ENCODE measurements at places on chromosomes 11 and 22.

GRCh38 chr11:1043563-1044096 is 7.1 kb upstream of the MUC6 start:
- ATAC-seq, result no peak

DNA sequence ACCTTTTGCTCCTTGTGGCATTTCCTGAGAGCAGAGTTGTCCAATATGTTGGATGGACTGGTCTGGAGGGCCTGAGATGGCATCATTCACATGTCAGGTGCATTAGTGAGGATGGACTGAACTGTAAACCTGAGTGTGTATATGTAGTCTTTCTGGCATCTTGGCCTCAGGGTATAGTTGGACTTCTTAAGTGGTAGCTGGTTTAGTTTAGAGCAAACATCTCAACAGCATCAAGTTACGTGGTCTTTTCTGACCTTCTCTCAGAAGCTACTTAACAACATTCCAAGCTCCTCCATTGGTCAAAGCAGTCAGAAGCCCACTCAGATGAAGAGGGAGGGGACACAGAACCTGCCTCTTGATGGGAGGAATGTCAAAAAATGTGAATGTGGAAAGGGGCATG is 829.9 kb downstream of the METTL15 start:
- no peak for ATAC-seq

DNA sequence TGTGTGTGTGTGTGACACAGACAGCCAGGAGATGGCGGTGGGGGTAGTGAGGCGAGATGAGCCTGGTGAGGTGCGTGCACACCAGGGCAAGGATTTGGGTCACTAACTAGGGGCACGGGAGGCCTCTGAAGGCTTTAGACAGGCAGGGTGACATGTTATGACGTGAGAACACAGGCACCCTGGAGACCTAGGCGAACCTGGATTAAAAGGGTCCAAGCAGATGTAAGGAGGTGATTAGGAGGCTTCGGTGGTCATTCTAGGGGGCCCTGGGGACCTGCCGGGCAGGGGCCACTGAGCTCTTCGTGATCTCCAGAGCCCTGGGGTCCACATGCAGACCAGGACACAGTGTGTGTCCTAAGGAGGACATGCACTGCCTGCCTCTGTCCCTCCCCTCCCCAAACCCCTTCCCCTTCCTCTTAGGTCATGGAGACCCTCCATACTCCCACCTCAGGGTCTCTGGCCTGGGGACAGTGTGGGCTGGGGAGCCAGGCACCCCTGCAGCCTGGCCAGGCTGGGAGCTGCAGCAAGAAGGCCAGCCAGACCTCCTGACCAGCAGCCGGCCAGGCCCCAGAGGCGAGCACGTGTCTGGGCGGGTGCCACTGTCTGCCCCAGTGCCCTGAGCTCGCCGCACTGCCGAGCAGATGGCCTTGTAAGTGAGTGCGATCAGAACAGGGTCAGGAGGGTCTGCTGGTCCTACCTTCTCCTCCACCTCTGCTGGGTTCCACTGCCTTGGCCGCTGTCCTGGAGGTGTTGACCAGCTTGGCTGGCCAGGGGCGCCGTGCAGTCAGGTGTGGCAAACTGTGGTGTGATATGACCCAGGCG is 32.1 kb downstream of the IFT27 start:
- ATAC-seq, result no peak

DNA sequence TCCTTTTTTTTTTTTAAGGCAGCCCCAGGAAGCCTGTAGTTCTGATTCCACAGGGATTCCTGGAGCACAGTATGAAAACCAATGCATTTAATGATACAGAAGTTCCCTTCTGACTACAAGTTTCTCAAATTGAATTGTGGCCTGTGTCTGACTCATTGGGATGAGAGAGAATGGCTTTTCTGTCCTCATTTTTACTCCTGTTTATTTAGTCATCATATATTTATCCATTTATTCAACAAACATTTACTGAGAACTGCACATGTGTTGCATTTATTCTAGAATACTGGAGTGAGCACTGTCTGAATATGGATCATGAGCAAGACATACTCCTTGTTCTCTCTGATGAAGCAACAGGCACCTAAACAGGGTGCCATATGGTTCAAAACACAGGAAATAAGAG is 231.2 kb downstream of the NTM start:
- ATAC-seq, result no peak

GRCh38 chr11:36093548-36093947 is 149.7 kb downstream of the LDLRAD3 start:
- ATAC-seq, result no peak

GRCh38 chr22:32352681-32353080 is 5.0 kb upstream of the RFPL3 start:
- ATAC-seq, result no peak

DNA sequence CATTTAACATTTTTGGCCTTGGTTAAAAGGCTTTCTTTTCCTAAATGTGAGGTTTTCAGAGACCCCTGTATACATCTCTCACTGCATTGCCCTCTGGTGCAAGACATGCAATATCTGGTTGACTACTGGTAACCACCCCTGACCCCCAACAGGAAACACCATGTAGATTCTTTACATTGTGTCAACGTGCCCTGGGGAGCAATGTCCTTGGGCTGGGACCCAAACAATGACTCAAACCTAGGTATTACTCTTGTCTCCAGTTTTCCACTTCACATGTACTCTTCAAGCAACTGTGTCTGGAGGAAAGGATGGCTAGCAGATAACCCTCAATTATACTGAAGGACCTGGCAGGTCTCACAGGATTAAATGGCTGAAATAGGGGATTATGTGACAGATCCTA is 1.1 kb upstream of the GPR83 start:
- ATAC-seq, result no peak

GRCh38 chr11:120061761-120062560 is 76.0 kb downstream of the TRIM29 start:
- ATAC-seq, result no peak

DNA sequence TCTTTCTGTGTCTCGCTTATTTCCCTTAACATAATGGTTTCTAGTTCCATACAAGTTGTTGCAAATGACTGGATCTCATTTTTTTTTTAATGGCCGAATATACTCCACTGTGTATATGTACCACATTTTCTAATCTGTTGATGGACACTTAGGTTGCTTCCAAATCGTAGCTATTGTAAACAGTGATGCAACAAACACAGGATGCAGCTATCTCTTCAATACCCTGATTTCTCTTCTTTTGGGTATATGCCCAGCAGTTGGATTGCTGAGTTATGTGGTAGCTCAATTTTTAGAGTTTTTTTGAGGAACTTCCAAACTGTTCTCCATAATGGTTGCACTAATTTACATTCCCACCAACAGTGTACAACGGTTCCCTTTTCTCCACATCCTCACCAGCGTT is 100.4 kb upstream of the CHORDC1 start:
- ATAC-seq, result no peak
